ENCODE measurements at places on chromosomes 6 and 20. TPM values are rescaled to one million over a fixed set of nuclear protein-coding genes. Genes with fewer than 3 reads are reported as not detected.

DNA sequence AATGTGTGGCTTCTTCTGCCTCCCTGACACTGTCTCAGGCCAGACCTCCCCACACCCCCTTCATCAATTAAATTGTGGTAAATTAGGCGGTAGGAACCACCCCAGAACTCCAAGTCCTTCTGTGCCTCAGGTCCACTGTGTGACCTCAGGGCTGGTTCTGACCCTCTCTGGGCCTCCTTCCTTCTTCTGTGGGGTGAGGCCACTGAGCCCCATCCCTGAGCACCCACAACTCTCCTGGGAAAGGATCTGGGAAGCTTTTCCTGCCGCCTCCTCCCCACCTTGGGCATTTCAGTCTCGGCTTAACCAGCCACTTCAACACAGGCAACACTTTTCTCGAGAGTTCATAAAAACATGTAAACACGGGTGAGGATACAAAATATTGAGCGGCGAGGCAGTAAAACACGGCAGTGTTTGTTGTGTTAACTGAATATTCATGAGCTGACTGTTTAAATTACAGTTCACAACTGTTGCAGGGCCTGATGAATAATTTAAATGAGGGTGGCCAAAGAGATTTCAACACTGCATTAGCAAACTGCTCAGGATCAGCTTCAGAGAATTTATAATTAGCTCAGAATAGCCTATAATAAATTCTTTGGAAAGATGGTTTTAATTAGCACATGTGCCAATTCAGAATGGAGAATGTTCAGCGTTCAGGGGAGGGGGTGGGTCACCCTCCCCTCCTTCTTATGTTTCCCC is 112.1 kb downstream of the TOX2 start:
- no peak for DNase-seq

DNA sequence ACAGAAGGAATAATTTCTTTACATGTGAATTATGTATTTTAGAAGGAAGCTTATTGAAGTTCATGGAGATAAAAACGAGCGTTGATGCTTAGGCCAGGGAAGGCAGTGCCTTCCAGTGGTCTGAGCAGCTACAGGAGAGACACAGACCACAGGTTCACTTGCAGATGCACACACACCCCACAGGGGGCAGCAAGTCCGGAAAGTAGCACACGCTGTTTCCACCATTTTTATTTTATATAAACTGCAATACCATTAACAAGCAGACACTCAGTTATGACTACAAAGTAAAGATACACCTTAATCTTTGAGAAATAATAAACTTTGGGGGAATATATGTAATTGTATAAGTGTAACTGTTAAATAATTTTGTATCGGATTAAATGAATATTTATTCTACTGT is 13.5 kb upstream of the DACT2 start:
- DNase-seq: no peak

DNA sequence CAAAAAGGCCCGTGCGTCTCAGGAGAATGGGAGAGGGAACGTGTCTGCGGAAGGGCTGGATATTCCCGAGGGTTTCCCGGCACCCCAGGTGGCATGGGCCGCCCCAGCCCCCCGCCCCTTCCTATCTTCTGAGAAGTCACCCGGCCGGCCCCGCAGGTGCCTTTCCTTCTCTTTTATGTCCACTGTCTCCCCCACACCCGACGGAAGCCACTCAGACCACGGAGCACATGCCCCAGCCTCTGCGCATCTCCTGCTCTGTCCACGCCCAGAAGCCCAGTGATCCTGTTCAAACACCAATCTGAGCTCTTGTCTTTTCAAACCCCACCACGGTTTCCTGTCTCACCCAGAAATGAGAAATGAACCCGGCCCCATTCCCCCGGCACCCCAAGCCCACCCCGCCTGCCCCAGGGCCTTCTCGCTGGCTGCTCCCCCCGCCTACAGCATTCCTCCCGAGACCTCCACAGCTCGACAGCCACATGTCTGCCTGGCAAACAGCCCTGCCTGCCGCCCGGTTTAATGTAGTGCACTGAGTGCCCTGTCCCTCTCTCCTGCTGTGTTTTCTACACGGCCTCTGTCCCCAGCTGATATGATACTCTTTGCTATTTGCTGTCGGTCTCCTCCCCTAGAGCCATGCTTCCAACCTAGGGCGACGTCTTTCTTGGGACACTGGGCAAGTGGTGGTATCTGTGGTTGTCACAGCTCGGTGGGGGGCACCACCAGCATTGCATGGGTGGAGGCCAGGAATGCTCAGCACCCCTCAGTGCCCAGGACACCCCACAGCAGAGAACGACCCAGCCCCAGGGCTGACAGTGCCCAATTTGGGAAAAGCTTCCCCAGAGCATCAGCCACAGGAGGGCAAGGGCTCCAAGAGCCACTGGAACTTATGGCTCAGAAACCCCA is 182.7 kb downstream of the TAF4 start:
- DNase-seq: no peak

DNA sequence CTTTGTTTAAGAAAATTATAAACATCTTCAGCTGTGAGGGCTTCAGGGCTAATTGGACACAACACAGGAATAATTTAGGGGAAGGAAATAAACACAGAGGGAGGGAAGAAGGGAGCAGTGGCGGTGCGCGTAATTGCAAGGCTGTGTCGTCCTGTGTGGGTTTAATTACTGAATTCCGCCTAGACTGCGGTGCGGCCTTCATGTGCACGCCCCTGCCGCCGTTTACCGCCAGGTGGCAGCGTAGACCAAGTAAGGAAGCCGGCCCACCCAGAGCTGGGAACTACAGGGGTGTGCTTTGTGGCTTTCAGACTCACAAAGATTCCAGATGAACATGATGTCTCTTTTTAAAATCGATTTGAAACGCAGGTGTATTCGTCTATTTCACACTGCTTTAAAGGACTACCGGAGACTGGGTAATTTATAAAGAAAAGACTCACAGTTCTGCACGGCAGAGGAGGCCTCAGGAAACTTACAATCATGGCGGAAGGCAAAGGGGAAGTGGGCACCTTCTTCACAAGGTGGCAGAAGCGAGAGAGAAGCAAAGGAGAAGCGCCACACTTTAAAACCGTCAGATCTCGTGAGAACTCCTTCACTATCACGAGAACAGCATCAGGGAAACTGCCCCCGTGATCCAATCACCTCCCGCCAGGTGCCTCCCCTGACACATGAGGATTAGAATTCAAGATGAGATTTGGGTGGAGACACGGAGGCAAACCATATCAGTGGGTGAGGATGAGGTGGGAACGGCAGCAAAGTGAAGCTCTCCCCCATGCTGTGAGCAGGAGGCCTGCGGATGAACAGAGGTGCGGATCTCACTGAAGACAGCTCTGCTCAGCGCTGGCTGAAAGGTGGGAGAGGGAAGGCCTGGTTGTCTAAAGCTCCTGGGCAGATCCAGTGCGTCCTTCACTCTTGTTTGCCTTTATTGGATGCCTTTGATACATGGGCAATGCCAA is 222.0 kb upstream of the PDE10A start:
- peak; percentile 82 for DNase-seq

DNA sequence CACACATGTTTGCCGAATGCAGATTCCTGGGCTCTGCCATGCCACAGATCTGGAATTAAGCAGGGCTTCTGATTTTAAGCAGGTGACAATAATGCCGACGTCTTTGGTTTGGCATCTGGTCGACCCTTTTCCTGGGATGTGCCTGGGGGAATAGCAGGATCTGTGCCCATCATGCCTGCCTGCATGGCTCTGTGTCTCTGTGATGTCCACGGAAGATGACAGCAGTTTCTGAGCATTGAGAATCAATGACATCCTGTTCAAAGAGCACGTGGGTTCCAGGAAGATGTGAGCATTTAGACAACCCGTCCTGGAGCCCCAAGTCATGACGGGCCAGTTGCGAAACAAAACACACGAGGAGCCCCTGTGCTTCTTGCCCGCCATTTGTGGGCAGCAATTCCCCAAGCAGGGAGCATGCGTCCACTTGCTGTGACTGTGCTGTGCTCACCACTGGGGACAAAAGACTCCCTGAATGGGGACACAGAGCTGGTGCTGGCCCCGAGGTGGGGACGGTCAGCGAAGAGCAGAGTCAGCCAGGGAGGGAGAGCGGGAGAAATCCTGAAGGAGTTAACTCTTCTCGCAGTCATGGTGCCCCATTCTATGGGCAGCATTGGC is 110.1 kb downstream of the ERMARD start:
- DNase-seq: no peak

DNA sequence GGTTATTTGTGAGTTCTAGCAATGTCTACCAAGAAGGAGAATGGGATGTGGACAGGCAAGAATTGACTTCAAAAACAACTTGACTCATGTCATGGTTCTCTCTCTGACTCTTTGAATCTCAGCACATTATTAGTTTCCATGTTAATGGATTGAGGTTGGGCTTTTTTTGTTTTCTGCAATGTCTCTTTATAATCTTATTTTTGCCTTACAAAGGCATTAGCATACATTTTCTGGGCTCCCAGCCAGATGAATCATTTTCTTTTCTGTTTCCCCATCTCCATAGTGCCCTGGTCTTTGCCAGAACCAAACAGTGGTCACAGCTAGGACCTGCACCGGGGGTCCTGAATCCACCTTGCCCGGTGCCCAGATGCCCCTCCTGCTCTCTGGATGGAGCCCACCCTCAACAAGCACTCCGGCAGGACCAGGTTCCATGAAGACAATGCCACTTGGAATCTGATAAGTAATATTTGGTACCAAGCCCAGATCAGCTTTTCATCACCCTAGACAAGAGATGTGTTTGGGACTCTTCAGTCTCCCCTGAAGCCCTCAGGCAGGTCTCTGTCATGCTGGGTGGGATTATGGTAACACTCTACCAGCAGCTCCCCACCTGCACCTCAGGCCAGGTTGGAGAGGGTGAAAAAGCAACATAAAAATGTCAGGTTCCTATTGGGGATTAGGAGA is 266.7 kb upstream of the SULF2 start:
- DNase-seq: no peak

GRCh38 chr20:25389858-25390537 is 637 bp downstream of the ABHD12 start:
- DNase-seq: peak; percentile 26

- DNase-seq: no peak
Measured at GRCh38 chr20:23105193-23105592, 19.1 kb upstream of the CD93 start.

GRCh38 chr6:127190552-127190951 is 72.1 kb downstream of the RSPO3 start:
- no peak for DNase-seq

GRCh38 chr6:34658605-34659265 is 37.8 kb downstream of the ILRUN start:
- no peak for DNase-seq

GRCh38 chr6:125554456-125554855 is 195.0 kb upstream of the HEY2 start:
- DNase-seq: no peak

GRCh38 chr6:14763616-14764015 is 482.3 kb upstream of the JARID2 start:
- no peak for DNase-seq

GRCh38 chr6:38713812-38714211 is 1.3 kb upstream of the DNAH8 start:
- peak; percentile 81 for DNase-seq

GRCh38 chr20:4230651-4231050 is 215.3 kb upstream of the RNF24 start:
- no peak for DNase-seq

- DNase-seq: no peak
Measured at GRCh38 chr6:165218829-165219228, 90.6 kb downstream of the C6orf118 start.

GRCh38 chr20:51871943-51872342 is 69.6 kb upstream of the SALL4 start:
- no peak for DNase-seq

- DNase-seq: no peak
Measured at GRCh38 chr6:165042912-165043311, 266.5 kb downstream of the C6orf118 start.

DNA sequence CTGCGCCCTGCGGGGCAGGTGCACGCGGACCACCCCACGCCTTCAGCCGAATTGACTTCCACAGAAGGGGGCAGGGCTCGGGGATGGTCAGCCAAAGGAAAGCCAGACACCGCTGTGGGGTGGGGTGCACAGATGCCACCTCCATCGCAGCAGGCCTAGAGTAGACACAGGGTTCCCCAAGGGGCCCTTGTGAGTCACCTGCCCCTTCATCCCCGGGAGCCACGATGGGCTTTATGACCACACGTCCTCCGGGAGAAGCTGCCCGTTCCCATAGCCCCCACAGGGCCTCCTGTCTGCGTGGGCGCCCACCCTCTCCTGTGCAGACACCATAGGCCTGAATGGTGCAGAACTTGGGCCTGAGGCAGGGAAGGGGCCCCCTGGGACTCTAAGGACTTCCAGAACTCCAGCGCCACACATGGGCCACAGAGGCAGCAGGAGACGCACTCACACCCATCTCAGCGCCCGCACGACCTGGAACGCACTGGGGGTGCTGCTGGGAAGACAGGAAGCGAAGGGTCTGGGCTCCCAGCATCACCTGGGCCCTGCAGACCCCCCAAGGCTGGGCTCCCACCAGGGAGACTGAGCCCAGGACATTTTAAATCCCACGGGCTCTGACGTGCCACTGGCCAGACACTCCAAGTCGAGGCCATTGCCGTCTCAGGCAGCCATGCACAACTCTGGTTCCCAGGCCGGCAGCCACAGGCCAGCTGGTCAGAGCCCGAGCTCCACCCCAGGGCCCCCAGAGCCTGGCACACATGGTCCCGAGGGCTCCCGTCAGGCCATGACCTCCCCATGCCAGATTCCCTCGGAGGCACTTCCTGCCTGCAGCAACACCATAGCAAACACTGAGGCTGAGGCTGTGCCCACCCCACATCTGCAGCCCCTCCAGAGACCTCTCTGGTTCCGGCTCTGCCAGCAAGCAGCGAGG is 134.2 kb downstream of the DLL1 start:
- DNase-seq: no peak

DNA sequence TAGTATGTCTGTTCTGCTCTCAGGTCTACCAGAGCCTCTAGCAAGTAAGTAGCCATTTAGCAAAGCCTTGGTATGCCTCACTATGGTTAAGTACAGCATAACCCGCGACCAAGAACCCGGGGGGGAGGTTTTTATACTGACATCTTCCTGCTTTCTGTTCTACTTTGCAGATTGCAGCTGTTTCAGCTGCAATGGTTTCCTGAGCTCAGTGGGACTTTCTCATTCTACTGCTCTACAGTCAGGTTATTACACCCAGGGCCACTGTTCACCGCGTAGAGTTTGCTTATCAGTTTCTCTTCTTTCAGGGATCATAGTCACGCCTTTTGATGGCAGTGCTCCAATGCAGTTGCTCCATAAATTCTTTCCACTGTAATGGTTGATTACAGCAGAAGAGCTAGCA is 631.3 kb downstream of the TFAP2A start:
- DNase-seq: no peak

GRCh38 chr20:2172305-2173175 is 70.9 kb downstream of the STK35 start:
- peak; percentile 73 for DNase-seq

Gene ADGRB3
- not detected for total RNA-seq

Gene DDO
- total RNA-seq: not detected

Gene RNF182
- total RNA-seq: not detected

Gene GRM1
- total RNA-seq: not detected

Gene DEFB126
- not detected for total RNA-seq

Gene PLAGL1
- 7.7 TPM for total RNA-seq

Gene OXT
- not detected for total RNA-seq

Gene GID8
- 39.7 TPM for total RNA-seq
